Fibroblast of the aortic adventitia (primary cell): ENCODE measurements at places on chromosomes 5 and 9. TPM values are rescaled to one million over a fixed set of nuclear protein-coding genes. Genes with fewer than 3 reads are reported as not detected.
A peak's percentile ranks its signal among the peaks of the same experiment; 100 is the strongest.

GRCh38 chr5:105836268-105836667 is 1834.5 kb downstream of the EFNA5 start:
- DNase-seq: peak; percentile 74

DNA sequence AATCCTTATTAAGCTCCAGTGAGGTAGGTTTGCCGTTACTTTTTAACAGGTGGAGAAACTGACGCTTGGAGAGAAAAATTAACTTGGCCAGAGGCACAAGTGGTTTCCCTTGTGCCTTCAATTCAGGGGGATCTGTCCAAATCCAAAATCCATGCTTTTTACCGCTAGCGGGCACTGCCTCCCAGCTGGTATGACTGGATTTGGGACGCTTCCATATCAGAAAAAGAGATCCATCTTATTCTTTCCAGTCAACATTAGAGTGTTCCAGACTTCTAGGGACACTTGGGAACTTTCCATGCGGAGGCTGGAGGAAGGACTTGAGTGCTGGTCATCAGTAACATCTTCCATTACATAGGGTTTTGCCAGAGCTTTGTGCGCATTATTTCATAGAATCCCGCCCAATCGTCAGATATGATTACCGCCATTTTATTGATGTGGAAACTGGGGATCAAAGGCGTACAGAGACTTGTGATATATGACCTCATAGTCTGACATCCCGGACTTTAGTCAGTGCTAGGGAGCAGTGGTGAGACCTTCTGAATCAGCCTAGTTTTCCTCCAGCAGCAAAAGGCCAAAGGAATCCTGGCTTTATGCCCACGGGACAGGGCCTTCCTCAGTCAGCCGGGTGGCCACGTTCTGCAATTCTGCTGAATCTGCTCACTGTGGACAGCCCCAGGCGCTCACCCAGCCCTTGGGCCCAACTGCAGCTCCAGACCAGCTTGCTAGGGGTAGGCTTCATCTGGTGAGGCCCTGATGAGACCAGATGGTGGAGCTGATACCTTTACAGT is 1.1 kb upstream of the GNPDA1 start:
- peak; percentile 63 for DNase-seq

DNA sequence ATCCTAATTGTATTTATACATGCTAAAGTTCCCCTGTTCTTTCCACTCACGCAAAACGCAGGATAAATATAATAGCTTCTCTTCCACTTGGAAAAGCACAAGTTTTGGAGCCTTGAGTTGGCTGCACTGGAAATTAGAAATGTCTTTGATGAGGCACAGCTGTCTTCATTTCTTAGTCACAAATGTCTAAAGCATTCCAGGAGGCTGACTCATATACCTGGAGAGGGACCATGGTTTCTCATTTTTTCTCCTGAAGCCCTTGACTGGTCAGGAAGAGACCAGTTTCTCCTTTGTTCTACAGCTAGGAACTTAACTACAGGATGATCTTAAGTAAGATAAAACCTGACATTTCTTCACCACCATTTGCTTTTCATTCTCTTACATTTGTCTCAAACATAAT is 16.2 kb downstream of the MTX3 start:
- DNase-seq: peak; percentile 77

GRCh38 chr5:143200781-143201398 is 202.6 kb downstream of the NR3C1 start:
- DNase-seq: peak; percentile 93

GRCh38 chr5:116382032-116382873 is 192.4 kb downstream of the SEMA6A start:
- no peak for DNase-seq

DNA sequence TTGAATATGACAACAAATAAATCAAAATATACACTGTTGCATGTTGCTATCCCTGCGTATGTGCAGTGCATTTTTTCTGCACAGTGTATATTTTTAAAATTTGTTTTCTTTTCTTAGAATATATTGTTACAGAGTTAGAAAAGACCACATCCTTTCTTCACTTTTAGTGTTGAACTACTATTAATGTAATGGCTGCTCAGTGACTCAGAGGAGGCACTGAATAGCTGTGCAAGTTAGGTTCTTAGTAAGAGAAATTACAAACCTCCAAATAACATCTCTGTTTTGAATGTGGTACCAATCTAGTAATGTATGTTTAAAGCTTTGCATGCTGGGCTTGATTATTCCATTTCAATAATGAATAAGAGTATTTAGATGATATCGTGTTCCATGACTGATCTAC is 208.9 kb upstream of the PRR16 start:
- DNase-seq: no peak

DNA sequence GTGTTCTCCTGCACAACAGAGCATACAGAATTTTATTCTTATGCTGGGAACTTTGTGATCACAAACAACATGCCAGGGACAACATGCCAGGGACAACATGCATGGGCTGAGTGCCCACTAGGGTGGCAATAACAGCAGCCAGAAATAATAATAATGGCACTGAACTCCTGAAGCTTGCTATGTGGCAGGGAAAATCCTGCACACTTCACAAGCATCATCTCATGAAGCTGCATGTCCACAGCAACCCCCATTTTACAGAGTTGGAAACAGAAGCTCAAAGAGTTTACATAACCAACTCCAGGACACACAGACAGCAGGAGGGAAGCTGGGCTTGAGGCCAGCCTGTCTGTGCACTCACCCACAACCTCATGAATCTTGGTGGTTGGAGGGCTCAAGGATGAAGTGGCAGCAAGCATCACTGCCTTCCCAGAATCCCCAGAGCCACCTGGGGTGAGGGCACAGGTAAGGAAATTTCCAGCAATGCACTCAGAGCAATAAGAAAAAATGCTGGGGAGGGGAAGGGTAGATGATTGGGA is 111.4 kb downstream of the GABBR2 start:
- DNase-seq: no peak

DNA sequence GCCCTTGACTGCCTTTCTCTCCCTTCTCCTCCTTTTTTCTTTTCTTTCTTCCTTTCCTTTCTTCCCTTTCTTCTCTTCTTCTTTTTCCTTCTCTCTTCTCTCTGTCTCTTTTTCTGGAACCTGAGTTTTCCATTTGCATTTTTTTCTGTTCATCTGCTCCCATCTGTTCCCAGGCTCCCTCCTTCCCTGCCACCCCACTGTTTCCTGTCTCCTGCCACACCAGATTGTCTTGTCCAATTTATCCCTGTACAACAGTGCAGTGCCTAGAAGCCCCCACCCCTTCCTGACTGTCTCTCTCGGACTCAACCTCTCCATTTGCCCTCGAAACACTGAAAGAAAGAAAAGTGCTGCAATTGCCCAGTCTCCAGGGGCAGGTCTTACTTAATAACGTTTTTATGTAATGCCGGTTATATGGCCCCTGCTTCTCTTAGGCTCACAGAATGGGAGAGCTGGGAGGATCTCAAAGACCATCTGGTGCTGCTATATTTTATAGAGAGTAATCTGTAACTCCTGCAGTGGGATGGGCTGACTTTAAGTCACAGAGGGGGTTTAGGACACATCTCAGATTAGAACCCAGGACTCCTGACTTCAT is 101.4 kb downstream of the RALGPS1 start:
- DNase-seq: no peak

DNA sequence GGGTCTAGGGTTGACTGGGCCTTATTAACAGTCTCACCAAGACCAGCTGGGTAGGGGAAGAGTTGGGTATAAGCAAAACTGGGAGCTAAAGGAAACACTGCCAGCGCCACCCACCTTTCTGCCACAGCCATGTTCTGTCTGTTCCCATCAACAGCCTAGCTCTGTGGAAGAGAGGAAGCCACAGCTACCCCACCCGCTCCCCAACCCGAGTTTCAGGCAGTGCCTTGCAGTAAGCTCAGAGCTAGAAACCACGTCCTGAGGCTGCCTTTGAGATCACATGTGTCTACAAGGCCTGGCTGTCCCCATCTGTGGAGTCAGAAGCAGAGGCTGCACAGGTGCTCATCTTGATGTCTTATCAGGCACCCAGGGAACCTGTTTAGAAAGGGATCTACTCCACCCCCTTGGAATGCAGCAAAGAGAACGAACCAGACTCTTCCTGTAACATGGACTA is 15.3 kb downstream of the HNRNPH1 start:
- peak; percentile 32 for DNase-seq

- no peak for DNase-seq
Measured at GRCh38 chr9:133151601-133152525, 11.9 kb downstream of the GBGT1 start.

DNA sequence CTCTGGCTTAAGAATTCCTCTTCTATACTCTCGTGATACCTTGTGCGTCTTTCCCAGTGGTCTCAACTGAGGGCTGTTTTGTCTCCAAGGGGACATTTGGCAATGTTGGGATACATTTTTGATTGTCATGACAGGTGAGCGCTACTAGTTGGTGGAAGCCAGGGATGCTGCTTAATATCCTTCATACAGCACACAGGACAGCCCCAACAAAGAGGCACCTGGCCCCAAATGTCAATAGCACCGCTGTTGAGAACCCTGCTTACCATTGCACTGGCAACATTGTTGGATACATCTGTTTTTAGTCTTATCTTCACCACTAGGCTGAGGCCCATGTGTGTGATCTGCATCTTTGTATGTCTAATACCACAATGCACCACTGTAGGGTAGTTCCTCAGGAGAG is 114.1 kb downstream of the C9orf152 start:
- no peak for DNase-seq

DNA sequence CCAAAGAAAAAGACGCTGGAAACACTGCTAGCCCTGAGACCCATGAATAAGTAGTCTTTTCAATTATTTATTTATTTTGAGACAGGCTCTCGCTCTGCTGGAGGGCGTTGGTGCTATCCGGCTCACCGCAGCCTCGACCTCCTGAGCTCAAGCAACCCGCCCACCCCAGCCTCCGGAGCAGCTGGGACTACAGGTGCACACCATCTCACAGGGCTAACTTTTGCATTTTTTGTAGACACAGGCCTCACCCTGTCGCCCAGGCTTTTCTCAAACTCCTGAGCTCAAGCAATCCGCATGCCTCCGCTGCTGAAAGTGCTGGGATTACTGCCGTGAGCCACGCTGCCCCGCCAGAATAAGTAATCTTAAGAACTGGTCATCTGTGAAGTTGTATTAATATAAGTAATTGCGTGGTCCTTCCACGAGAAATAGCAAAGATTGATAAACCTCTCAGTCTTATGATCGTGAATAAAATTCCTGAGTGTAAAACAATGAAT is 1.6 kb downstream of the ANXA2R start:
- no peak for DNase-seq

DNA sequence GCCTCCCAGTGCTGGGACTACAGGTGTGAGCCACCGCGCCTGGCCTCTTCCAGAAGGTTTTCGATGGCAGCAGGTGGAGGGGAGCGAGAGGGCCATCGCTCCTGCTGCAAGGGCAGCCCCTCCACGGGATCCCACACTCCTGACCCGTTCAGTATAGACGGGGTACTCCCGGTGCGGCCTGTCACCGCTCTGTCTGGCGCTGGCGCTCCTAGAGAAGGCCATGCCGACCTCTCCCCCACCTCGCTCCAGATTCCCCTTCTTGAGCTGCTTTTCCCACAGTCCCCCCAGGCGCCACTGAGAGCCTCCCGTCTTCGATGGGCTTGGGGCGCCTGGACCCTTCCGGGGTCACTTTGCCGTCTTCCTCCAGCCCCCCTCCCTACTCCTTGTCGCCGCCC is 4.3 kb upstream of the SQSTM1 start:
- DNase-seq: no peak

GRCh38 chr5:115324021-115324420 is 27.6 kb upstream of the CCDC112 start:
- no peak for DNase-seq

DNA sequence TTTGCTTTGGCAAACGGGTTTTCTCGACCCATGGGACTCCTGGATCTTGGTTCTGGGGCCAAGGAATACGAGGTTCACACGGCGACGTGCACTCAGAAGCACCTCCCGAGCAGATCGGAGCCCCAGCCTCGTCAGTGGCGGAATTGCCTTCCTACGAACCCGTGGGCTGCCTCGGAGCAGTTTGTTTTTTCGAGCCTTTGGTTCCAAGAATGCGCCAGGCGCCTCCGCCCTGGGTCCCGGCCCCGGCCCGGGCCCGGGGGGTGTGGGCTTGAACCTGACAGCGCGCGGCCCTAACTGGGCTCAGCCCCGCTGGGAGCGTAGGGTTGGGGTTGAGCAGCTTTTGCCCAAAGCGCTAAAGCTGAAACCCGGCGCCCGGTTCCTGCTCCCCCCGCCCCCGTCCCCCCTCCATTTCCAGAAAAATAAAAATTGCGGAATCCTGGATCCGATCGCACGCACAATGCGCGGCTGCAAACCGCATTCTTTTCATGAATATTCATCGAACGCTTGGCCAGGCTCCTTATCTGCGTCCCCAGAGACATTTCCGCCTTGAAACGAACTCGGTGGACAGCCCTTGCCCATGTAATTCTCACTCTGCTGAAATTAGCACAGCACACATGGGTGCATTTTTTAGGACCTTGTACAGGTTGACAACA is 1.0 kb downstream of the BASP1 start:
- DNase-seq: peak; percentile 94

- DNase-seq: no peak
Measured at GRCh38 chr5:96968614-96969013, 32.7 kb downstream of the LNPEP start.

DNA sequence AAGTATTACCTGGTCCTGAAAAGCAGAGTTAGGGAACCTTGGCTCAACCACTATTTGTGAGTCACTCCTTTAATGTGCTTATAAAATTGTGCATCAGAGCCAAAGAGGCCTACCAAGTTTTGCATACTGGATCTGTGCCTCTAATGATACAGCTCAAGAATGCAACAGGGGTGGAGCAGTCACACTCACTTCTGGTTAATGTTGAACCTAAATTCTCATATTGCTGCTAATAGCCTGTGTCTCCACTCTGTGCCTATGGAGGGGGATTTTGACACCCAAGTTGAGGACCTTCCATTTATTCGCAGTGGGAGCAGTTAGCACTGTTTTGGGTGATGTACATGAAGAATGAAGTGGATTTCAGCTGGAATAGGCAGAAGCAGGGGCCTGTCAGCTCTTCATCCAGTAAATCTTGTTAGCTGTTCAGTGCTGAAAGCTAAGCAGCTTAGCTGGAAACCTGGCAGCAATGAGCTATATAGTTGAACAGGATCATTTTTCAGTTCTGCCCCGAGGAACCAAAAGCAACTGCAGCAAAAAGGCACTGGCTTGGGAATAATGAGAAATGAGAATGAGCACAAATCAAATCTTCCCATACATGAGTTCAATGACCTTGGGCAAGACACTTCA is 9.7 kb downstream of the SH3TC2 start:
- peak; percentile 88 for DNase-seq

- peak; percentile 37 for DNase-seq
Measured at GRCh38 chr5:93151121-93151520, 429.9 kb downstream of the NR2F1-AS1 start.

GRCh38 chr5:17316970-17317459 is 99.6 kb downstream of the BASP1 start:
- DNase-seq: no peak

GPR151 gene
- not detected in 2 replicates for total RNA-seq

TBC1D13 gene
- 21.0 and 24.2 TPM in 2 replicates for total RNA-seq

TEX48 gene
- not detected in 2 replicates for total RNA-seq

GABRA6 gene
- total RNA-seq: not detected in 2 replicates

STING1 gene
- total RNA-seq: 15.0 and 42.1 TPM in 2 replicates

PTPRD gene
- total RNA-seq: 11.5 and 13.7 TPM in 2 replicates

QRFP gene
- total RNA-seq: not detected in 2 replicates

NFX1 gene
- 27.5 and 37.2 TPM in 2 replicates for total RNA-seq

SLC1A3 gene
- total RNA-seq: 3.7 and 4.1 TPM in 2 replicates

NXNL2 gene
- 0.74 and 1.1 TPM in 2 replicates for total RNA-seq

SLC34A1 gene
- not detected in 2 replicates for total RNA-seq

GFI1B gene
- total RNA-seq: not detected in 2 replicates

PAPPA gene
- 12.3 and 80.5 TPM in 2 replicates for total RNA-seq

GRXCR2 gene
- 0.09 TPM in 1 of 2 replicates, not detected in the other for total RNA-seq
